Activated CD8-positive, alpha-beta memory T cell treated with anti-CD3 and anti-CD28 coated beads for 48 hours (primary cell): ENCODE measurements at places on chromosomes 7 and 10.

DNA sequence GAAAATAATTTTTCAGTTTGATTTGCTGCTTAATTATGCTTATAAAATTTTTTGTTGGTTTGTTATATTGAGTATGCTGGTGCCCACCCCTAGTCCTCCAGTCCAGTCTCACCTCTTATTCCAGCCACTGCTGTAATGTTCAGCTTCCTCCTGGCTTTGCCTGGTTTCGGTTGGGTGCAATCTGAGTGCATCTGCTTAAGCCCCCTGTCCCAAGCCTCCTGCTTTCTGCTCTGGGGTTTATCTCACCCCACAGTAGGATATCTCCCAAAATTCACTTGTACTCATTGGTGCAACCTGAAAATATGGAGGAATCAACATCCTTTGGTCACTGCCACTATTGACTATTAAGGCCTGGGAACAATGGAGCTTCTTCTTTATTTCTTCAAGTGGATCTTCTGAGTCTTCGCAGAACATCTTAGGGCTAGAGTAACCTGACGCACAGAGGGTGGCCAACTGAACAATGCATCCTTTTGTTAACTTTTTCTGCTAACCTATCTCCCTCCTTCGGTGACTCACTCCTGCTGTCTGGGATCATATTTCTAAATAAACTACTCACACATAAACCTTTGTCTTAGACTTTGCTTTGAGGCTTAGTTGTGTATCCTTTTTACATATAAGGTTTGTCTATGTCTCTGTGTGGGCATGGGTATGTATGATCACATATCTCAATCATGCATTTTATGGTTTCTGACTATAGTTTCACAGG is 19.1 kb upstream of the SOSTDC1 start:
- no peak for DNase-seq

- DNase-seq, result no peak
Measured at GRCh38 chr7:4834601-4835397, 27.0 kb downstream of the PAPOLB start.

GRCh38 chr10:84825330-84825729 is 496.9 kb downstream of the CCSER2 start:
- DNase-seq, result no peak

DNA sequence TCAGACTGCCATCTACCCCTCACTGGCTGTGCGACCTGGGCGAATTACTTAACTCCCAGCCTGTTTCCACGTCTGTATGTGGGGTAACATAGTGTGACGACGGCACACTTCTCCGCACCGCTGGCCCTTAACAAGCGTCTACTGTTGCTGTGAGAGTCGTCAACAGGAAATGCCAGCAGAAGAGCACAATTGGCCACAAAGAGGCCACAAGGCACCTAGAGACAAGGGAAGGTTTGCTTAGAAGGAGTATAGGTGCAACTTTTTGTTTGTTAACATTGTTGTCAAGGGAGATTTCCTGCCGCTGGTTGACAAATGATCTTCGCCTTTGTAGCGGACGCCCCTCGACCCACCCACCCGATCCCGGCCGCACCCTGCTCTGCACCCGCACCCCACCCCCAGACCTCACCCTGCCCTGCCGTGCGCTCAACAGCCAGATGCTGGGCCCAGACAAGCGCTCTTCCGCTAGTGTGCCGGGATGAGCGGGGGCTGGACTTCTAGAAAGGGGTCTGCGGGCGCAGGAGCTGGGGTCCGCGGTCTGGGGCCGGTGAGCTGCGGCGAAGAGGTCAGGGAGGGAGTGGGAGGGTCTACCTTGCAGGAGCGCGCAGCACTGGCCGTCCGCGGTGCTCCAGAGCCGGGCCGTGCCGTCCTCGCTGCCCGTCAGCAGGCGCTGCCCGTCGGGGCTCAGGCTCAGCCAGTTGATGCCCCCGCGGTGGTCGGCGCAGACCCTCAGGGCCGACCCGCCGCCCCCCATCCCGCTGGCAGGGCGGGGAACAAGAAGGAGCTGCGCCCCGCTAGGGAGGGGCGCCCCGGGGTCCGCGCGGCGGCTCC is 785 bp downstream of the WDR86 start:
- DNase-seq, result no peak

DNA sequence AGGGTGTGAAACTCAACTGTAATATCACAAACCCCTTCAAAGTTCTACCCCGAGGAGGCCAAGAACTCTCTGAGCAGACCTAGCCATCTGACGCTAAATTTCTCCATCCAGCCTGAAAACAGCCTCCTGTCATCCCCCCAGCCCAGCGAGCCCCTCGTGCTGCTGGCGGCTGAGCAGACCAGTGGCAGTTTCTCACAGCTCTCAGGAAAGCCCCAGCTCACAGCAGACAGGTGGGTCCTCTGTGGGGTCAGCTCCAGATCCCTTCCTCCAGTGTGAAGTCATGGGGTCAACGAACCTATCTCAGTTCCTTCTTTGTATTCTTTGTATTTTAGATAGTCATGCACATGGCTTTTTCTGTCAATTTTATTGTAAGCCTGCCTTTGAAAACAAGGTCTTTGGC is 7.8 kb downstream of the GARIN1A start:
- no peak for DNase-seq

DNA sequence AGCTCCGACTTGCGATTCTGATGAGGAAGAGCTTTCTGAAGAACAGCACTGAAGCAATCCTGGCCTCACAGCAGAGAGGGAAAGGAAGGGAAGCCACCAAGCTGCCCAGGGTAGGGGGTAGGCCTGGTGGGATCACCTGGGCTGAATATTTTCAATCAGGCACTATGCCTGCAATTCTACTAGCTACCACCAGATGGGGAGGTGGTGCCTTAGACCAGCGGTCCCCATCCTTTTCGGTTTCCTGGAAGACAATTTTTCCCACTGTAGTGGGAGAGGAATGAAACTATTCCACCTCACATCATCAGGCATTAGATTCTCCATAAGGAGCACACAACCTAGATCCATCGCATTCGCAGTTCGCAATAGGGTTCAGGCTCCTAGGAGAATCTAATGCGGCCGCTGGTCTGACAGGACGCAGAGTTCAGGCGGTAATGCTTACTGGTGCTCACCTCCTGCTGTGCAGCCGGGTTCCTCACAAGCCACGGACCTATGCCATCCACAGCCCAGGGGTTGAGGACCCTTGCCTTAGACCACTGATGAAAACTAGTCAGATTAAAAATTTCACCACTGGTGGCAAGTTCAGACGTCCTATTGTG is 2.7 kb downstream of the LRRC20 start:
- DNase-seq, result no peak
